ENCODE measurements at places on chromosomes 5 and 9.

- no peak for DNase-seq
These were observed 48.1 kb downstream of the FNBP1 start for GRCh38 chr9:129994882-129995281.

GRCh38 chr5:151900891-151901290 is 23.8 kb downstream of the GLRA1 start:
- no peak for DNase-seq

DNA sequence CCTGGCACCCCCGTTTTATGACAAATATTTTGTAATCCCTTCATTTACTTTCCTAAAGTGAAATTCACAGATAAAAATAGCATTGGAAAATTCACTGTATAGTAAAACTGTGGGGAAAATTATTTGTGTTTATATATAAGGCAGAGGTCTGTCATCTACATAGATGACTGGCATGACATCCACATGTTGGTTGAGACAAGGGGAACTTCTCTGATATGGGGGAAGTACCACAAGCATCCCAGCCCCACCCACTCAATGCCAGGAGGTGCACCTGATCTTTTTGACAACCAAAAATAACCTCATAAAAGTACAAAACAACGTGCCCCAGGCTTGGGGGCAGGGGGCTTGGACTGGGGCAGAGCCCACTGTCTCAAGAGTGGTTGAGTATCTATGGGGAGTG is 6.3 kb upstream of the TDRD7 start:
- DNase-seq: no peak

- no peak for DNase-seq
These were observed 10.1 kb upstream of the ZNF484 start for GRCh38 chr9:92887880-92888338.

GRCh38 chr9:78900500-78900899 is 603.6 kb downstream of the PSAT1 start:
- no peak for DNase-seq

DNA sequence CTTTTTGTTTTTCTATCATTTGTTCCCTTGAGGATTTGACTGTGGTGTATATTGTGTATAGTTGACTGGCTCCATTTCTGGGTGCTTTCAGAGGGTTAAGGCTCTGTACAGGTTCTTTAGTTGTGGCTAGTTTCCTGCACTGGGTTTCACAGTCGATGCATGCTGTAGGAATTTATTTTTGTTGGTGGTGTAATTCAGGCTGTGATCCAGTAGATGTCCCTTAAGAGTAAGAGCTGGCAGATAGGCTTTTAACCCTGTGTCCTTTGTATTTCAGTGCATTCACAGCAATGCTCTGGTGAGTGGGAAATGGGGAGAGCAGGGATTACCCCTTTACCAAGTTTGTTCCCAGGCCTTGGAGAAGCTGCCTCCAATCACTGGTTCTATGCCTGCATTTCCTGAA is 112.9 kb downstream of the SPATA31D1 start:
- no peak for DNase-seq

DNA sequence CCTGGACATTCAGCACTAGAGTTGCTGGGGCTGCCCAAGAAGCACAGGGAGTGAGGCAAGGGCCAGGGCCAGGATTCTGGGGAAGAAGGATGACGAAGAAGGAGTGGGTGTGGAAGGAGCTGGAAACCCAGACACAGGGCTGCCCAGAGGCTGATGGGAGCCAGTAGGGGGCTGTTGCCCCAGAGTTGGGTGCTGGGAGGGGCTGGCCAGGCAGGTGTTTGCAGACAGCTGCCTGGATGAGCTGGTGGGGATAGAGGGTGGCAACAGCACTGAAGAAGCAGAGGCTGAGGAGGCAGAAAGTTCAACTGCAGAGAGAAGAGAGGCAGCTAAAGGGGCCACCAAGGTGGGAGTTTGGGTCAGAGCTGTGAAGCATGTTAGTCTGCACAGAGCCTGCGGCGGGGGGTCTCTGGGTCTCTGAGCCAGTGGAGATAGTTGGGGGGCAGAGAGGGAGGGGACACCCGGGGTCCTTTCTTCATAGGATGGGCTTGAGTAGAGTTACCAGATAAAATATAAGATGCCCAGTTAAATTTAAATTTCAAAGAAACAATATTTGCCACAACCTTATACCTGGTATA is 2.5 kb upstream of the AQP7 start:
- no peak for DNase-seq

DNA sequence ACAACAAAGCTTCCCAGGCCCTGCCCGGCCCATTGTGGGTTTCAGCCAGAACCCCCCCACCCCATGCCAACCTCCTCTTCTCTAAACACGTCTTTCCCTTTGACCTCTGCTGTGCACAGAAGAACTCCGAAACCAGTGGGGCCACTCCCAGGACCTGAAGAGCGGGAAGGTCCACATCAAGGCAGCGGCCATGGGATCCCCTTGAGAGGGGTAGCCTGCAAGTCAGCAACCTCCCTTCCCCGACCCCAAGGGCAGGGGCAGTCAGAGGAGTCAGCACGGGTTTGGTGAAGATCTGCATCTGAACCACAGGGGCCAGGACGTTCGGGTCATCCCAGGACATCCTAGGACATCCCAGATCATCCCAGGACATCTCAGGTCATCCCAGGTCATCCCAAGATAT is 379.9 kb upstream of the IRX4 start:
- no peak for DNase-seq

DNA sequence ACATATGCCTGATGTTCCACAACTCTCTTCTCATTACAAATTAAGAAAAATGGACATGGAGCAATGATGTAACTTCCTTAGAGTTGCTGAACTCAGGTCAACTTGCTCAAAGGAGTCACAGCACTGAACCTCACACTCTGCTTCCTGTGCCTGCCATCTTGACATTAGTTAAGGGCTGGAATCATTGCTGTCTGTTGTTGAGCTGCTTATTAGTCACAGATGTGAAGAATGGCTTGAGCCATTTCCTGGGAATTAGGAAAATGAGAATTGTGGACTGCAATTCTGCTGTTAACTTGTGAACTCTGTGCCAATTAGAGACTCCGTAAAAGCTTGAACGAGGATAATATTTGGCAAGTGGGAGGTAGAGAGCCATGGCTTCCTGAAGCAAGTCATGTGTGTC is 212.0 kb downstream of the ADAMTS12 start:
- no peak for DNase-seq

- no peak for DNase-seq
These were observed 329.8 kb downstream of the TAF11L14 start for GRCh38 chr5:17964067-17964466.

DNA sequence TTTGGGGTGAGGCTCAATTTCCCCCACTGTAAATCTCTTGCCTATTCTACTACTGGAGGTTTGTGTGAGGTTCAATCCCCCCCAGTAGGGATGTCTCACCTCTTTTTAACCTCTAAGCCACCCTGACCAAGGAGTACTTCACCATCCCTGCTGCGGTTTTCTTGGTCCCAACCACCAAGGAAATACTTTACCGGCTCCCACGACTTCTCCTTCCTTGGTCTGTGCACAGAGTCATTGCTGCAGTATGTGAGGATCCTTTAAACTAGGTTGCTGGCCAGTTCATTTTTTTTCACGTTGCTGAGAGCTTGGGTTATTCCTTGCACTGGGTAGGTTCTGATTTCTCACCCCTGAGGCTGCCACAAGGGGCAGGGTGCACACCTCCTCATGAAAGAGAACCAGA is 22.5 kb upstream of the HMGCS1 start:
- no peak for DNase-seq
